ENCODE measurements at places on chromosomes 12 and 14.
A peak's percentile ranks its signal among the peaks of the same experiment; 100 is the strongest.

DNA sequence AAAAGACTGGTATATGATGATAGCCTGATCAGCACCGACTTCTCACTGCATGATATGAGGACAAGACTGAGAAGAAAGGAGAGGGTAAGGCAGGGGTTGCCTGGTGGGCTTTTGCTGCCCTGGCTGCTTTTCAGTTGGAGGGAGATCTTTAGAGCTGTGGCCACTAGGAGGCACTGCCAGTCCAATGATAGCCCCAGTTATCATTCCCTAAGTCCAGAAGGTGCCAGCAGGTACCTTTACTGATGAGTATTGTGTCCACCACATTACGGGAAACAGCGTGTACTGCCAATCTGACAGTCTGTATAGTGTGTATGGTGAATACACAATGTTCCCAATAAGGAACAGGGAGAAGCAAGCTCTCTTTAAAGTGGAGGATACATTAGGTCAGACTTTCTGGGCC lies 55.8 kb upstream of the CCDC175 start:
- DNase-seq = peak; percentile 11

DNA sequence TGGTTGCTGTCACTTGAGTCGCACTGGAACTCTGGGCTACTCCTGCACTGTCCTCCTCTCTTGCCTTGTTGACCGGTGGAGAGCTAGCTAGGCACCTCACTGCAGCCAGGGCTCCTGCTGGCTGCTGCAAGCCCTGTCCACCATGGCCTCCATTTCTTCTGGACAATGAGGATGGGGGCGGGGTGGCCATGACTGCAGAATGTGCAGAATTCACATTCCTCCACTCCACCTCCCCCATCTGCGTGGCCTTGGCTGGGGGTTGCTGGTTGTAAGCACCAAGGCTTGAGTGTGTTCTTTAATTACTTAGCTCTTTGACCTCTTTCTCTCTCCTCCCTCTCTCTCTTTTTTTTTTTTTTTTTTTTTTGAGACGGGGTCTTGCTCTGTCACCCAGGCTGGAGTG lies 248.5 kb downstream of the PCNX1 start:
- no peak for DNase-seq

DNA sequence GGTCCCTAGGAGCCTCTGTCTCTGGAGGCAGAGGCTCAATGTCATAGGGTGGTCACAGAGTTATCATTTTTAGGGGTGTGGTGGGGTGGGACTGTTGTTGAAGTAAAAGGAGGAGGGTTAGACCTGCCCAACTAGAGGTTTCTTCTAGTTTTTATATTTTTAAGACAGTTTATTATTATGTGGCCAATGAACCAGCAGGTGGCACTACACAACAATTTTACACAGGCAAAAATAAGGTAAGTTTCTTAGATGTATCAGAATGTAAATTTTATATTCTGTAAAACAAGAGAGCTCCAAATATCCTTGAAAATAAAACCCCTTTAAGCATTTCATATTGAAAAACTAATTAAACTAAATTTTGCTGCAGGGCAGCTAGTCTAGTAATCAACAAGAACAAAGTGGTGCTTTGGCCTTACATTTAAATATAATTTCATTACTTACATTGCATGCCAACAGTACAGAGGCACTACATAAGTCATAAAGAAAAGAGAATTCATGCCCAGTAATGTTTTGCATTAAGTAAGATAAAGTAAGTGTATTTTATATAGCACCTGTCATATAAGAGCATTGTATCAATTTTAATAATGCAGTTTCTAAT lies 22.2 kb upstream of the OVCH1 start:
- peak; percentile 23 for DNase-seq

DNA sequence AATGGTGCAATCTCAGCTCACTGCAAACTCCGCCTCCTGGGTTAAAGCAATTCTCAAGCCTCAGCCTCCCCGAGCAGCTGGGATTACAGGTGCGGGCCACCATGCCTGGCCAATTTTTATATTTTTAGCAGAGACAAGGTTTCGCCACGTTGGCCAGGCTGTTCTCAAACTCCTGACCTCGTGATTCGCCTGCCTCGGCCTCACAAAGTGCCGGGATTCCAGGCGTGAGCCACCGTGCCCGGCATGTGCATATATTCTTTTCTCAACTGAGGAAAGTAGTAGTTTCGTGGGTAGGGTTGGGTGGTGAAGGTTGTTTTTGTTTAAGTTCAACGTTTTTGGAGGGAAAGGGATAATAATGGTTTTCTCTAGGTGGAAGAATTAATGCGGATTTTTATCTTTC lies 94.2 kb upstream of the CEP83 start:
- DNase-seq = no peak

DNA sequence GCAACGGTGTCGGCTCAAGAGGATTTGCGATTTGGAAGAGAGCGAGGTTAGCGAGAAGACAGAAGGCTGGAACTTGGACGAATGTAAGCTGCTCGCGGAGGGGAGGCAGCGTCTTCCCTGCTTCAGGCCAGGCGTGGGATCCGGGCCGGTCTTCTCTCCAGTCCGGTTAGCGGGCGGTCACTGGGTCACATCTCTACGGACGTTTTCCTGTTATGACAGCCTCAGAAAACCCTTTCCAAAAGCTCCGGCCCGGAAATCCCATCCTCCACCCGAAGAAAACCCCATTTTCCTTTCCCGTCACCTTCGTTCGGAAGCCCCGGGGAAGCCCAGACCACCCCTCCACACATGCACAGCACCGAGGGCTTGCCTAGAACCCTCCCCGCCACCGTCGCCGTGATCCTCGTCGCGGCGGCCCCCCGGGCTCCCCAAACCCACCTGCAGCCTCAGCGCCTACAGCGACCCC lies 268 bp downstream of the NDUFB1 start:
- peak; percentile 60 for DNase-seq

DNA sequence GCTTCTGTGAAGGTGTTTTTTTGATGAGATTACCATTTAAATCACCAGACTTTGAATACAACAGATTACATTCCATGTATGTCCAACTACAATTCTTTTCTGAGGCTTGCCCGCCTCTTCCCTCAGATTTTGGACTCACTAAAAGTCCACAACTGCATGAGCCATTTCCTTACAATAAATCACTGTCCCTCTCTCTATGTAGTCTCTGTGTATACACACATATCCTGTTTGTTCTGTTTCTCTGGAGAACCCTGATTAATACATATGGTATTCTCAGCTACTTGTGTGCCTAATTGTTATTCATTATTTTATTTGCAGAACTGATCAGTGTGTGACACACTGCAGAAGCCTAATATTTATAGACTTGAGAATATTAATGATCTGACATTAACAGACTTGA lies 2.4 kb upstream of the MIPOL1 start:
- DNase-seq = no peak

DNA sequence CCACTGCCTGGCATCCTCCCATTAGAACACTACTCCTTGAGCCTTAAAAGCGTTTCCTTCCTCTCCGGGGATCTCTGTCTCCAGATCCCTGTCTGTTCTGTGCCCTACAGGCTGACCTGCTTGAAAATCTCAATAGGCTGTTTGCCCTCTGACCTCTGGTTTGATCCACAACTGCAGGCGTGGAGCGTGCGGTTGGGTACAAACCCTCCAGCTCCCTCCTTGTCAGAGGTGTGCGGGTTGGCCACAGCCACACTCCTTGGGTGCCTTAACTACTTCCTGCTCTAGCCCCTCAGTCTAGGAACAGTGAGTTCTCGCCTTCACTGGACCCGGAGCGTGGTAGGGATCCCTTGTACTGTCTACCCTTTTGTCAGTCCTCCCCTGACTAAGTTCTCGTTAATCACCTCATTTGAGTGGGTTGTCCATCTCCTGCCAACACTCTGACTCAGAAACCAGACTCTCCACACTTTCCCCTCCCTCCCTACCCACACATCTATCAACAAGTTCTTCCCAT lies 33.1 kb downstream of the CMKLR1 start:
- DNase-seq = no peak

DNA sequence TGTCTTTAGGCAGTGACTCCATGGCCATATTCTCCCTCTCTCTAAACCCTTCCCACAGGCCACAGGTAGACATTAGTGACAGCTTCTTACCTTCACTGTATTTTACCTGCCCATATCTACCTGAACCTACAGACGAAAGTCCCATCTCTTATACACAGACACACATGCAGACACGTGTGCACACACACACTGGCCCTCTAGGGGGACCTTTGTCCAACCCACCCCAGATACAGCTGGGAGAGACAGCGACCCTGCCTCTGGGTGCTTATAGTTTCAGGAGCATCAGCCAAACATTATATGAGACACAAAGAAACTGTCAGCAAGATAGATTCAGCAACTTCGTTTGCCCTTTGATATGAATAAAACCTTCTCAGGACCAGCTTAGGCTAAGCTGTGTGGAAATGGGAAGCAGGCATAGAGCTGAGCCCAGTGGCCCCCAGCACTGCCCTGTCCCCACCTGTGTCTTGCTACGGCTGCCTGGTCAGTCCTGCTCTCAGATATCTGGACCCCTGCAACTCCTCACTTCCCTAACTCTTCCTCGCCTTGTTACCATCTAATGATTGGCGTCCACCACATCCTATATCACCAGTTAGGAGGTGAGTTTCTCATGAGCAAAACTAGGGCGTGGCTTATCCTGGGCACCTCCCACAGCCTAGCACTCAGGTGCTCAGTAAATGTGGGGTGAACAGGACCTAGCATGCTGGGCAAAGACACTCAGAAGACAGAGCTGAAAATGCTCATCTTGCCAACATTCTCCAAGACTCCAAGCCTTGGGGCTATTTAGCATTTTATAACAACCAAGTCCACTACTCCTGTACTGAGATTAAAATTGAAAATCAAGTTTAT lies 12.0 kb upstream of the CD9 start:
- DNase-seq = no peak

GRCh38 chr14:20327005-20327869 lies 5.8 kb downstream of the CCNB1IP1 start:
- DNase-seq = peak; percentile 69

DNA sequence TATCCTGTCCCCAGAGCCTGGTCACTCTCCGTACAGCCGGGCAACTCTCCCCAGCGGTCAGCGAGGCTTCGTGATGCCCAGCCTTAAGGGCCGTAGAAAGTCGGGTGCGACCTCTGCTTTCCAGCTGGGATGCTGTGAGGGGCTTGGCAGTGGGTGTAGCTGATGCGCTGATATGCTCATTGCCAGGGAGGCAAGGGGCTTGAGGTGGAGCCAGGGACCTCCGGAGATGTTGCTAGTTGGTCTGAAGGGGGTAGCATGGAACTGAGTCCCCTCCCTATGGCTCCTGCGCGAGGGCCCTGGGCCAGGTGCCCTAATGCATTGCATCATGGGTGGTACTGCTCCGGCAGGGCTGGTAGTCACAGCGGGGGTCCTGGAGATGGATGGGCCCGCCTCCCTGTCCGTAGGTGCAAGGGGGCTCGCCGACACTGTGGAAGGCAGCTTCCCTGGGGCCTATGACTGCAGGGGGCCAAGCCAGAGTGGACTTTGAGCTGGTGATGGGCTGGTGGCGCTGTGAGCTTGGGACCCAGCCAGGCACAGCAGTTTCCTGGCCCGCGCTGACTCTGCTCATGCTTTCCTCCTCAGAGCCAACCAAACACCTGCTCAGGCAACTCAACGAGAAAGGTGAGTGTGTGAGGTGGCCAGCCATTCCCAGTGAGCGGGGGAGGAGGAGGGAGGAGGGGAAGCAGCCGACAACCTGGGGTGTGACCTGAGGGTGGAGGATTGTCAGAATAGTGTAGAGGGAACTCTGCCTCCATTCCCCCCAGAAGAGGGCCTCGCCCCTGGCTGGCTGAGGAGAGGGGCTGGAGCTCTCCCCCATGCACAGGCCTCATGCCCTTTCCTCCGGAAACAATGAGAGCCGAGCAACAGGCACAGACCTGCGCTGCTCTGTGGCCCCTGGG lies 32.3 kb downstream of the PLEKHG3 start:
- DNase-seq = no peak

- no peak for DNase-seq
Observed at GRCh38 chr14:63155511-63156185, 48.6 kb upstream of the RHOJ start.

- no peak for DNase-seq
Observed at GRCh38 chr12:65631621-65632111, 192.6 kb upstream of the HMGA2 start.

DNA sequence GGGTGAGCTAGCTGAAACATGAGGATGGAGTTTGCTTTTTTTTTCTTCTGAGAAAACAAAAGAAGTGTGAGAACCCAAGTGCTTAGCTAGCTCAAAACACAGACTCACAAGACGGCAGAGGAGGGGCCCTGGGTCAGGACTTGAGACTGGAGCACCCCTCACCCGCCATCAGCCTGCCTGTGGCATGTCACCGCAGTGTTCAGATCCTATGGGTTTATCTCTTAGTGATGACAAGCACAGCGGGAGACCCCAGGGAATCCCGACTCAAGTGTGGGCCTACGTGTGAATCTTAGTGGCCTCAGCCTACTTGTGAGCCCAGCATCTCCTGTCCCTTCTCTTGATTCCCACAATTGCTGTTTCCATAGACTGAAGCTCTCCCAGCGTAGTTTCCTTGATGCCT lies 22.9 kb downstream of the DYRK4 start:
- DNase-seq = no peak

DNA sequence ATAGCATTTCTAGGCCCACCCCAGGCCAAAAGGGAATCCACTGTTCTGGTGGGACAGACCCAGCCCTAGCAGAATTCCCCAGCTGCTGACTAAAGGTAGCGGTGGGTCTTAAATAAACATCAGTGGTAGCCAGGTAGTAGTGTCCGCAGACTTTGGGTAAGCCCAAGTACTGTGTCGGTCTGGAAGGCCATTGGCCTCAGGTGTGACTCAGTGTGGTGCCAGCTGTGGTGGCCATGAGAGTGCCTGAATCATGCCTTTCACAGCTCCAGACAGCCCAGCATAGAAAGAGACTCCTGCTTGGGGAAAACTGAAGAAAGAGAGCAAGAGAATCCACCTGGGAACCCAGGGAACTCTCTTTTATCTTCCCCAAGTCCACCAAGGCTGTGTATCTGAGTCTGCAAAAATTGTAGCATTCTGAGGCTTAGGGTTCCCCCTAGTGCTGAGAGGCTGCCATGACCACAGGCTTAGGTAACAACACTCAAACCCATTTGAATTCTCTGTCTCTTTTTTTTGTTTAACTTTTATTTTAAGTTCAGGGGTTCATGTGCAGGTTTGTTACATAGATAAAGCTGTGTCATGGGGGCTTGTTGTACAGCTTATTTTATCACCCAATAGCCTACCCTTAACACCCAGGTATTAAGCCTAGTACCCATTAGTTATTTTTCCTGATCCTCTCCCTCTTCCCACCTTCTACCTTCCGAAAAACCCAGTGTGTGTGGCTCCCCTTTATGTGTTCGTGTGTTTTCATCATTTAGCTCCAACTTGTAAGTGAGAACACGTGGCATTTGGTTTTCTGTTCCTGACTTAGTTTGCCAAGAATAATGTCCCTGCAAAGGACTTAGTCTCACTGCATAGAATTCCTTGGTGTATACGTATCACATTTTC lies 16.7 kb upstream of the CD163L1 start:
- DNase-seq = peak; percentile 78

All from erythroblast (primary cell).